Lower lobe of right lung (tissue), 2 donors: ENCODE measurements at places on chromosomes 5 and 9. TPM values are rescaled to one million over a fixed set of nuclear protein-coding genes. Genes with fewer than 3 reads are reported as not detected.

DNA sequence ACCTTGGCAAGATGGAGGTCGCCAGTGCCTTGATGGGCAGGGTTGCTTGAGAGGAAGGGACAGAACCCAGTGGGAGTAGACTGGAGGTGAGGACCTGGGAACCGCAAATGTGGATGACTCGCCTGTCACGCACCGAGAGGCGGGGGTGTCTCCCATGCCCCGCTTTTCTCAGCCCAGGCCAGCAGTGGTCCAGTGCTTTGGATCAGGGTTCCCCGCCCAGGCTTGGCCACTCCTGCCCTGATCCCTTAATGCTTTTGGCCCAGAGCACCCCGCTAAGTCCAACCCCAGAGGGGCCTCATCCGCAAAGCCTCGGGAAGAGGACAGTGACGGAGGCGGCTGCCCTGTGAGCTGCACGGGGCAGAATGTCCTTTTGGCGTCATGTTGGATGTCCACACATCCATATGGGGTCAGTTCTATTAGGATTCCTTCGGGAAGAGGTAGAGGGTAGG, 2.4 kb downstream of the MRPS2 start:
- peak; percentile 33 for DNase-seq

- no peak for DNase-seq
These were observed 49.5 kb upstream of the SUSD1 start for GRCh38 chr9:112224401-112225289.

GRCh38 chr9:79757881-79758669, 186.3 kb downstream of the TLE4 start:
- no peak for DNase-seq

GRCh38 chr5:153555420-153556114, 65.1 kb downstream of the GRIA1 start:
- peak; percentile 36 for DNase-seq

SPINK6 gene
- not detected for total RNA-seq

PCDHGA11 gene
- 3.2 TPM for total RNA-seq

ISL1 gene
- total RNA-seq, result 0.15 TPM

DNA sequence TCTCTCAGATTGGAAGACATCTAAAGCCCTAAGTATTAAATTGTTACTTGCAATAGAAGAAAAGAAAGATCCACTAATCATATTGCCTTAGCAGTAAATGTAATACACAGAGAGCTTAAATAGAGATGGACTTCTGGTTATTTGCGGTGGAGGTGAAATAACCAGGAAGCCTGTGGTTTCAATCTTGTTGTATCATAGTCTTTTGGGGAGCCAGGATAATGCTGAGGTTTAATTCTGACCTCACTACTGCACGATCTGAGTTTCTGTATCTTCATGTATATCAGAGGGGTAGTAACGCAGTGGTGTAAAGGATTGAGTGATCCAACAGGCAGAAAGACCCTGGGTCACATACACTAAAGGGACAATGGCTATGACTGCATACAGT, 71.7 kb downstream of the ANKRD55 start:
- no peak for DNase-seq
